ENCODE measurements at places on chromosomes 3 and 15.
A peak's percentile ranks its signal among the peaks of the same experiment; 100 is the strongest.

DNA sequence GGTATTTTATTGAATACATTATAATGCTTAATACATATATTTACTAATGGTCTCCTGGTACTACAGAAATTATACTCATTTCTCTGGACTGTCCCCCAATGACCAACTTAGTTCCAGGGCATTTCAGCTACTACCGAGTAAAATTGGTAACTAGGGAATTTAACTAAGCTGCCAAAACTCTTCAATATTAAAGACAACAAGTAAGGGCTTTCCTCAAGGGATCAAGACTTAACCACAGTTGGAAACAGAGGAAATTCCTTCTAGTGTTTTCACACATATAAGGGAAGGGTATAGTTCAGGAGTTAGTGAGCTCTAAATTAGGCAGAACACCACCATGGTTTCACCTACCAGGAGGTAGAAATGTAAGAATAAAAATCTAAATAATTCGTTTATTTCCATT lies 357.4 kb downstream of the TBL1XR1 start:
- no peak for DNase-seq

GRCh38 chr3:127134466-127134865 lies 58.5 kb upstream of the PRR23E start:
- no peak for DNase-seq

DNA sequence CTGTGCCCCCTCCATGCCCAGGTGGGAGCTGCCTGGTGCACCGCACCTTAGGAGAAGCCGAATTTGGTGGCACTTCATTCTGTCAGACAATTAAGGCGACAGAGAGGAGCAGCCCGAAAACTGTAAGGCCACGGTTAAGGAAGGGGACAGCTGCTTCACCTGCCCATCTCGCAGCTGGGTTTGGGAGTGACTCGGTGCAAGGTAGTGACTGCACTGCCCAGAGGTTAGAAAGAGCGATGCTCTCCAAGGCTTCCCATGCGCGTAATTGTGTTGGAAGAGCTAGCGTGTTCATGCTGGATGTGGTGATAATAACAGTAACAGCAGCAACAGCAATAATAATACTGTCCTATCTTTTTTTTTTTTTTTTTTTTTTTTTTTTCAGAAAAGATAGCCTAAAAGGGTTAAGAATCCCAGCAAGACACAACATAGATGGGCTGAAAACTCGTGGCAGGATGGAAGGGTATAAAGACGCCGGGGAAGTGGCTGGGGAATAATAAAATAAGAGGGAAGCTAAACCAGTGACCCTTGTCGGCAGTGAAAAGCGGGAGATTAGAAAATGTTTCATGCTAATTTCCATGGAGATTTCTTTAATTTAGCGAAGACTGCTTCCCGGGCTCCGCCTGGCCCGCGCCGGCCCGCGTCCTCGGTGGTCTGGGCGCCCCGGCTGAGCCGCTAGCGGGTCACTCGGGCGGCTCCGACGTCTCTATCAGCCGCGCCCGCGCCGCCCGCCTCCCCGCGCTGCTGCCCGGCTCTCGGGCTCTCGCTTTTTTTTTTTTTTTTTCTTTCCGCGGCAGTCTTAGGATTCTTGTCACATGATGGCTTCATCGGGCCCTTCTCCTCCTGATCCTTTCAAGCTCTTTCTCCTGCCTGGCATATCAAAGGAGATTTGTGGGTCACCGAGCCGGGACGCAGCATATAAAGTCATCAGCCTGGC lies 617.1 kb downstream of the NR2F2 start:
- DNase-seq = no peak

GRCh38 chr3:156626104-156626503 lies 48.3 kb upstream of the TIPARP start:
- DNase-seq = peak; percentile 94

DNA sequence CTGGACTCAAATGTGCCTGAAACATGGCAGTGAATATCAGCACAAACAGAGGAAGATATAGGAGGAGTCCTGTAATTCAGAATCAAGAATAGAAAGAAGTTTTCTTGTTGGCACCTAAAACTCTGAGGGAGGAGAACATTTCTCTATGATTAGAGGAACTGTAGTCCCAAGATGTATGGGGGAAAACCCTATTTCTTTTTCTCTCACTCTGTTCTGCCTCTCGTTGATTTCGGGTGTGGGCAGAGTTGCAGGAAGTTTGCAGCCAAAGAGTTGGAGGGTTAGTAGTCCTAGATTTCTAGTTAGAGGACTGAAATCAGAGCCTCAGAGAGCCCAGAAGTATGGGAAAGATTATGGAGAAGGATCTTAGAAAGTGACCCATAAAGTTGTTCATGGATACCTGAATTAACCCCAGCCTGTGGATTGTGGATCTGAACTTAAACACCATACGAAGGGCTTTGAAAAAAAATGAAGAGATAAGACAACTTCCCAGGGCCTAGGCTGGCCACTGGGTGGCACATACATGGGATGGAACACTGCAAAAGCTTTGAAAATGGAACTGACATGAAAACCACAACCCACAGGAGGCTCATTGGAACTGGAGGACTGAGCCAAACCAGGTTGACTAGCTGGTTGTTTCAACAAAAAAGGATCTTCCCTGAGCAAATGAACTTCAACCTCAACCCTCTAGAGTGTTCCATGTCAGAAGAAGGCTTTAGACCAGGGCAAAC lies 34.6 kb downstream of the FMN1 start:
- no peak for DNase-seq

GRCh38 chr3:12458901-12459300 lies 25.4 kb upstream of the TSEN2 start:
- no peak for DNase-seq

DNA sequence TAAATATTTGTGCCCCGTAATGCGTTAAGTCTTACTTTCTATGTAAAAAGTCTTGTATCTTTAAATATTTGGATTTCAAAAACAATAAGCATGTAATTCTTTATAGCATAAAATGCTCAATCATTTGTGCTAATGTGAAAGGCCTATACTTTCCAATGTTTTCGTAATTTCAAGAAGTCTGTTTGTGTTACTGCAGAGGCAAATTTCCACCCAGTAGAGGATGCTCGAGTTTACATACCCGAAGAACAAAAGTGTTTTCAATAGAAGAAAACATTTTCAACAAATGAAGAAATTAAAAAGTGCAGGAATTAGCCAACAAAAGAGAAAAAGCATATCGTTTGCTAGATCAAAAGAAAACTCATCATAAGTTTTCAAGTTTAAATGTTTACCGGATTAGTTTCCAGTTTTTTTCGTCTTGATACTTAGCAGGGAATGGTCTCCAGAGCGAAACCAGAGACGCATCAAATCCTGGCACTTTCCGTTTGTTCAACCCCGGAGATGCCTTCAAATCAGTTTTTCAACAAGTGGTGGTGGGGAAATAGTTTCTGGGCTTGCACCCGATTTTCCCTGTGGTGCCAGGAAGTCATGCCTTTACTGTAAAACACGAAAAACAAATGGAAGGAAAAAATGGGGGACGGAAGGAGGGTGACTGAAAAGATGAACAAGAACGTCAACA lies 1.0 kb downstream of the CGGBP1 start:
- DNase-seq = peak; percentile 17

- peak; percentile 60 for DNase-seq
Measured at GRCh38 chr3:31946484-31947081, 34.5 kb downstream of the OSBPL10 start.

GRCh38 chr3:47399531-47400270 lies 18.9 kb downstream of the PTPN23 start:
- DNase-seq = peak; percentile 54

DNA sequence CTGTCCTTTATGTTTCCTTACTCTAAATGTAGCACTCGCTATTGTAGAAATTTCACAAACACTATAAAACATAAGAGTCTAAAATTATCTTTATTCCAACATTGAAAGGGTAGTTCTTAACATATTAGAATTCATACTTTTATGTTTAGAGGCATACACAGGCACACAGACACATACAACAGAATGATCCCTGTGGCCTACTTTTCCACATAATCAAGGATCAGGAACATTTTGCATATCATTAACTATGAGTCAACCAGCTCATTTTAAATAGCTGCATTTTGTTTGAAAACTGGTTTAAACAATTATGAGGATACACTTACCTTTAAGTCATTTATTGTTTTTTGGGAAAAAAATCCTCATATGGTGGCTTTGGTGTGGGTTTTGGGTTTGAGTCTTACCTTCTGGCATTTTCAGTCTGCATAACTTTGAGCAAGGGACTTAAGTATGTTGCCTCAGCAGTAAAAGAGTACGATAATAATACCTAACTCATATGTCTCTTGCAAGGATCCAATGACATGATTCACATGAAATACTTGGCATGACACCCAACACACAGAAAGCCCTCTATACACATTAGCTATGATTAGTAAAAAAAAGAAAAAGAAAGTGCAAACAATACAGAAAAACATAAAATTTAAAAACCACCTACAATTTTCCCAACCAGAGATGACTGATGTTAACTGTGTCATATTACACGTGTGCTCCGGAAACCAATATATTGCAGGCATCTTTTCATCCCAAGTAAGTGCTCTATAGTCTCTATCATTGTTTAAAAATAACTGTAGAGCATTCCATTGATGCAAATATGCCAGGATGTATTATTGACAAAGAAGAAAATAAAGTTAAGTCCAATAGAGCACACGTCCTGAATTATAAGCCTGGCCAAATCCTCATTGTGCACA lies 213.1 kb upstream of the ADAMTS9 start:
- no peak for DNase-seq

DNA sequence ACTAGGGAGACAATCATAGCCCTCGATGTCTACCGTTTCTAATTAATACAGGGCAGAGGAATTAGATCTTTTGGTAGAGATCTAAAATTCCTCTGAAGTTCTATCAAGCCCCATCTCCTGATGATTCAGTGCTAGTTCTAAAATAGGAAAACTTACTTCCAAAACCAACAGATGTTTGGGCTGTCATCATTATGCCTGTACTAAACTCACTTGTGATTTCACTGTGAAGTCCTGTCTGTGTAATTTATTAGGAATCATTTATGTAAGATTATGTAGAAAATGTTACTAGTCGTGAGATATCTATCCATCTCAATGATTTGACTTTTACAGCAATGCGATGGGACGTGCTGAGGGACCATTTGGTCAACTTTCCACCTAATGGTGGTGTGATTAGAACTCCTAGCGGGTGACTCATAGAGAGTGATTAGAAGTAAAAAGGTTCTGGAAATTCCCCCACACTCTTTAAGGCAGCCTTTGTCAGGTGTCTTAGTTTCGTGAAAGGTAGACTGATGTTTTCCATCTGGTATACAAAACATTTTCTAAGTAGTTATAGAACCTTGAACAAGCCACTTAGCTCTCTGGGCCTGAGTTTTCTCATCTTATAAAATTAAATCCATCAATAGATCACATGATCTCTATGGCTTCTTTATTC lies 34.2 kb downstream of the LIPC start:
- DNase-seq = no peak
